ENCODE measurements at places on chromosomes 3 and 15. TPM values are rescaled to one million over a fixed set of nuclear protein-coding genes. Genes with fewer than 3 reads are reported as not detected.
A peak's percentile ranks its signal among the peaks of the same experiment; 100 is the strongest.

DNA sequence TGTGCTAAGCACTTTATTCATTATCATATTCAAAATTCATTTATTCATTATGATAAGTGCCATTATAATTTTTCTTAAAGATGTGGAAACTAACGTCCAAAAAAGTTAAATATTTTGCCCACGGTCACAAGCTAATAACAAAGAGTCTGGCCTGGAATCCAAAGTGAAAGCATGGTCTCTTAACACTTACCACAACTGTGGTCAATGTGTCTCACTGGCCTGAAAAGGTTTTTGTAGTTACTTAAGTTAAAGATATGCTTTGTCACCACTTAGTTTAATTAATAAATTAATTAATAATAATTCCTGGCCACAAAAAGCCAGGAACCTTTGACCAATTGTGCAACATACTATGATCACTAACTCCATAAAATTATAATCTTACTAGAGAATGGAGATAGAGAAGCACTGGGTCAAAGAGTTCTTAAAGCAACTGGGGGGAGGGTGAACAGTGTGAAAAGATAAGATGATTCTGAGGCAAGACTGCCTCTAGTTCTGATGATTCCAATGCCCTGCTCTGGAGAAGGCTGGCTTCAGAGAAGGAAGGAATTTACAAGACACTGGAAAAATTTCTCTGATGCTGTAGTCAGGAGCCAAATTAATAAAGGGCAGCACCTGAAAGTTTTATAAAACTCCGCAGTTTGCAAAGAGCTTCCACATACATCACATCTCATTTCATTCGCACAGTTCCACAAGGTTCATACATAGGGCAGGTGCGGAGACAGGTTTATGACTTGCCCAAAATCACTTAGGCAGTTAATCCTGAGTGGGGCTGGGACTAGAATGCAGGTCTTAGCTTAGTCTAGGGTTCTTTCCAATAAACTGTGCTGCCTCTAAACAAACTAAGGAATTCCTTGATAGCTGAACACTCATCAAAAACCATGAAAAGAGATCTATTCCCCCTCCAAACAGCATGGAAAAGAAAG is 32.5 kb downstream of the NPTN start:
- no peak overlapping the region for H3K4me3 ChIP-seq
- peak overlapping the region; percentile 79 for H3K27ac ChIP-seq
- H3K4me1 ChIP-seq, result peaks cover 51% of the 10 kb centered on the region
- peak; percentile 40 for DNase-seq
- H3K27me3 ChIP-seq, result no peaks in the 10 kb centered on the region
- no peaks in the 10 kb centered on the region for H3K36me3 ChIP-seq

- no peaks in the 10 kb centered on the region for H3K36me3 ChIP-seq
- no peak overlapping the region for H3K4me3 ChIP-seq
- no peak overlapping the region for H3K27ac ChIP-seq
- H3K4me1 ChIP-seq, result peaks cover 8% of the 10 kb centered on the region
- no peak for DNase-seq
Observed at GRCh38 chr3:61802772-61803171, 241.4 kb downstream of the PTPRG start.

DNA sequence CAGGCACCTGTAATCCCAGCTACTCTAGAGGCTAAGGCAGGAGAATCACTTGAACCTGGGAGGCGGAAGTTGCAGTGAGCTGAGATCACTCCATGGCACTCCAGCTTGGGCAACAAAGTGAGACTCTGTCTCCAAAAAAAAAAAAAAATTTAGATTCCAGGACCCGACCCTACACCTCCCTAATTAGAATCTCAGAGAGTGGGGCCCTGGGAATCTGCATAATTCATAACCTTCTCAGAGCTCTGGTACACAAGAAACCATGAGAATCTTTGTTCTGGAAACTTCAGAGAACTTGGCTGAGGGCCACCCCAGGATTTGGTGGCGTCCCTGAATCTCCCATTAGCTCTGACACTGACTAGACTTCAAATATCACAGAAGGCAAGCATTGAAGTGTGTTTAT is 31.5 kb downstream of the B3GNT5 start:
- no peak for DNase-seq
- peaks cover 3% of the 10 kb centered on the region for H3K4me1 ChIP-seq
- H3K27ac ChIP-seq, result no peak overlapping the region
- no peaks in the 10 kb centered on the region for H3K36me3 ChIP-seq

- no peak for DNase-seq
- H3K4me3 ChIP-seq, result no peak overlapping the region
- H3K4me1 ChIP-seq, result no peaks in the 10 kb centered on the region
- H3K36me3 ChIP-seq, result no peaks in the 10 kb centered on the region
- H3K27ac ChIP-seq, result no peak overlapping the region
Observed at GRCh38 chr15:63135804-63136203, 14.1 kb downstream of the LACTB start.

DNA sequence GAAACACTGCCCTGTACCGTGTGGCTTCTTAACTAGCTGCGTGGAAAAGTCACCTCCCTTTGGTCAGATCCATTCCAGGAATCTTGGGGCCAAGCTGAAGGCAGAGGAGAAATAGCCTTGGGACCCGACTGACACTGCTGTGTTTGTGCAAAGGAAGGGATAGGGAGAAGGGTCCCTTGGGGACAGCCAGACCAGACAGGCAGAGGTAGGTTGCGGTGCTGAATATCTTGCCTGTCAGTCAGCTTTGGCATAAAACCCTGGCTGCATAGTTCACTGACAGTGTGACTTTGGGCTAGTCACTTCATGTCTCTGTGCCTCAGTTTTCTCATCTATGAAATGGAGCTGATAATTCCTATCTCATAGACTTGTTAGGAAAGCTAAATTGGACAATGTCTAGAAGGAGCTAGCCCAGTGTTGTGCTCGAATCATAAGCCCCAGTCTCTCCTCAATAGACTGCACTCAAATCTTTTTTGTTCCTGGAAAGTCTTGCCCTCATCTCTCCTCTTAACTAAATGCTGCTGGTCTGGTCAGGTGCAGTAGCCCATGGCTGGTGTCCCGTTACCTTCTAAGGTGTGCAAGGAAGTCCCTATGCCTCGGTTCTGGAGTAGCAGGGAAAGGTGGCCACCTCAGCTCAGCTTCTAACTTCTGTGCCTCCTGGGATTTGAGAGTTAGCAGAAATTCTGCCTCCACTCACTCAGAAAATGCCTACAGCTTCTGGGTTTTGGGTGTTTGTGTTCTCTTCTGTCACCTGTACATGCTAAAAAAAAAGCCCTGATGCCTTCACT is 25.8 kb downstream of the FGD5 start:
- H3K27ac ChIP-seq, result no peak overlapping the region
- H3K36me3 ChIP-seq, result no peaks in the 10 kb centered on the region
- DNase-seq, result no peak
- no peak overlapping the region for H3K4me3 ChIP-seq

GRCh38 chr15:89149501-89150101 is 61.3 kb downstream of the ABHD2 start:
- H3K27ac ChIP-seq, result no peak overlapping the region
- DNase-seq, result no peak
- H3K36me3 ChIP-seq, result no peaks in the 10 kb centered on the region
- H3K4me1 ChIP-seq, result peaks cover 20% of the 10 kb centered on the region
- H3K4me3 ChIP-seq, result no peak overlapping the region
- H3K27me3 ChIP-seq, result no peaks in the 10 kb centered on the region

The GTF2E1 gene
- polyA plus RNA-seq, result 5.3 TPM

The TMCO5A gene
- polyA plus RNA-seq, result not detected

The LSAMP gene
- polyA plus RNA-seq, result 16.6 TPM

- H3K27me3 ChIP-seq, result peaks cover 19% of the 10 kb centered on the region
- no peaks in the 10 kb centered on the region for H3K36me3 ChIP-seq
- H3K27ac ChIP-seq, result no peak overlapping the region
- no peaks in the 10 kb centered on the region for H3K4me1 ChIP-seq
Observed at GRCh38 chr3:181757694-181758306, 46.1 kb downstream of the SOX2 start.

DNA sequence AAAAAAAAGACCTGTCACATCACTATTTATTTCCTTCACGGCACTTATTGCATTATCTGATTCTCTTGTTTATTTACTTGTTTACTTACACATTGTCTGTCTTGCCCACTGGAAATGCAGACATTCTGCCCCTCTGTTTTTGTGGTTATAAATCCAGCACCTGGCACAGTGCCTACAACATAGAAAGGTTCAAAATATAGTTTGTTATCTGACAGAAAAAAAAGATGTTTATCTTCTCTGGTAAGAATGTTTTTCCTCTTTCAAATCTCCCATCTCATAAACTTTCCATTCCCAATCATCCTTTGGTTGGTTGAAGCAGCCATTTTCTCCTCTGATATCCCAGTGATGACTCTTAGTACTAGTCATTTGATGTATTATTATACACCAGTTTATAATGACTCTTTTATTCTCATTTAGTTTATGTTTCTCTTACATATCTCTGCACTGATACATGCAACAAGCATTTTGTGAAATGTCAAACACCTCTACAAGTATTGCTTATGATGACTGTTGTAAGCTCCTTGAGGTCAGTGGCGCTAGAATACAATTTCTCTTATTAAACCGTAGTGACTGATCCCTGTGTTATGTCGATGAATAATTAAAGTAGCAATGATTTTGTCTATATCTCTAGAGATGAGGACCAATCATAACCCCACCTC is 398.4 kb upstream of the TBL1XR1 start:
- H3K4me1 ChIP-seq, result peaks cover 35% of the 10 kb centered on the region
- peak overlapping the region; percentile 78 for H3K27ac ChIP-seq
- no peaks in the 10 kb centered on the region for H3K36me3 ChIP-seq
- no peak overlapping the region for H3K4me3 ChIP-seq
- DNase-seq, result no peak
- H3K27me3 ChIP-seq, result no peaks in the 10 kb centered on the region

DNA sequence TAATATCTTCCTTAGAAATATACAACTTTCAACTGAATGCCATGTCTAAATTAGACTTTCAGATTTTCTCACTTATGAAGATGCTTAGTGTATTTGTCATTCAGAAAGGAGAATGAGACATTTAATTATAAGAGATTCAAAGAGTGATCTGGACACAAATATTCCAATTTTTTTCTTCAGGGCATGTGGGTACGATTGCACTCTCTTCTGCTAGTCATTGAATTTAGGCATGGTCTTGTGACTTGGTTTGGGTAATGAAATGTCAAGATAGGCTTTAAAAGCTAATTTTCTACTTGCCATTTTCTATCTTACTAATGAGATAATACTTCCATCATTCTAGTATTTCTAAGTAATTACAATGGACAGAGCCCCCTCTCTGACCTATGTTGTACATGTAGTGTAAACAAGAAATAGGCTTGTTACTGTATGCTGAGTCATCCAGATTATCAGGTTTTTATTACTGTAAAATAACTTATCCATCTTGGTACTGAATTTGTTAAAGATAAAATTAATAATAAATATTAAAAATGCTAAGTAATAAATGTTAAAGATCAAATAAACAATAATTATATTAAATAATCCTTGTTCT is 770.8 kb upstream of the BCHE start:
- DNase-seq, result no peak
- H3K4me1 ChIP-seq, result no peaks in the 10 kb centered on the region
- H3K4me3 ChIP-seq, result no peak overlapping the region
- H3K27ac ChIP-seq, result no peak overlapping the region
- no peaks in the 10 kb centered on the region for H3K27me3 ChIP-seq

DNA sequence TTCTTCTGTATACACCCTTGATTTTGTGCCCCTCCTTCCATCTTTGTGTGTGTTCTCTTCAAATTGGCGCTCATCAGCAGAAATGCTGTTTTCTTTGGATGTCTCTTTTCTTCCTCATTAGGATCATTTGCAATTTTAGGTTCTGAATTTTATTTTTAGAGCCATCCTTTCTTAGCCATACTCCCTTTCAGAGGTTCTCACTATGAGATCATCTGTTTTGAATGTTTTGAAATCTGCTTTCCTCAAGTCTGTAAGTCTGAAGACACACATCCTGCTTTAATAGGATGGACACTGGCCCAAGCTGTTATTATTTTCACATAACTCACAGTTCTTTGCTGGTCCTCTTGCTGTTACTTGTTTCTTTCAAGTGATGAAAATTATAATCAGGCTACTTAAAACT is 124.8 kb downstream of the BDH1 start:
- peak overlapping the region; percentile 80 for H3K27ac ChIP-seq
- H3K4me3 ChIP-seq, result no peak overlapping the region
- no peaks in the 10 kb centered on the region for H3K27me3 ChIP-seq
- H3K36me3 ChIP-seq, result no peaks in the 10 kb centered on the region
- DNase-seq, result no peak

The MEX3B gene
- polyA plus RNA-seq, result 4.8 TPM

The PLD1 gene
- polyA plus RNA-seq, result 42.1 TPM

The IL17RC gene
- polyA plus RNA-seq, result 47.8 TPM

The PLSCR5 gene
- 3.0 TPM for polyA plus RNA-seq

The SLC12A8 gene
- 18.9 TPM for polyA plus RNA-seq

The MCF2L2 gene
- 0.17 TPM for polyA plus RNA-seq

DNA sequence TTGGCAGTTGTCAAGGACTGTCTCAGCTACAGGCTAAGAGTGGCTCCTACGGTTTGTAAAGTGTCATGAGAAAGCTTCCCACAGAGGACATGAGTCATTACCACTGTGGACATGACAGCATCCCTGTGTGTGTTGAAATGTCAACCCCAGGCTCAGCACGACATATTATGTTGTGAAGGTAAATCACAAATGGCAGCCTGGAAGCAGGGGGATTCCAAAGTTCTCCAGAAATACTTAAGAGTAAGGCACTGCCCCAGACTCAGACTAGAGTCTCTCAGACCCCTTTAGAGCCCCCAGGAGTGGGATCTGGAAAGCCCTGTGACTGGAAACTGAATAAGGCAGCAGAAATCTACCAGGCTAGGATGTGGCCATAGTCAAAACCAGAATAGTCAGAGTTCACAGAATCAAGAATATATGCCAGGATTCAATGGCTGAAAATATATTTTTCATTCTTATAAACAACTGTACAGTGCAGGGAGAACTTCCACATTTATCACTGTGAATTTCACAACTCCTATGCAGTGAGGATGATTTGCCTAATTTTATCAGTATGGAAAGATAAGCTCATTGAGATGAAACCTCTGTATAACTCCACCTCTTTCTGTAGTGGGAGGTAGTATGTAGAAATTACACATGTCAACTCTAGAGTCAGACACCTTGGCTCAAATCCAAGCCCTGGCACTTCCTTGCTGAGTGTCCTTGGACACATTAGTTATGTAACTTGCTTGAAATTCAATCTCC is 237.1 kb upstream of the CFAP20DC start:
- H3K27me3 ChIP-seq, result no peaks in the 10 kb centered on the region
- H3K27ac ChIP-seq, result no peak overlapping the region
- DNase-seq, result peak; percentile 29
- no peak overlapping the region for H3K4me3 ChIP-seq
- no peaks in the 10 kb centered on the region for H3K36me3 ChIP-seq

- no peak for DNase-seq
- H3K4me1 ChIP-seq, result peaks cover 8% of the 10 kb centered on the region
Observed at GRCh38 chr3:13475871-13476590, 4.1 kb upstream of the HDAC11 start.

Data from hepatocyte (in vitro differentiated cells).